CD4-positive, alpha-beta memory T cell (primary cell): ENCODE measurements at places on chromosomes 2 and 18. TPM values are rescaled to one million over a fixed set of nuclear protein-coding genes. Genes with fewer than 3 reads are reported as not detected.

Gene MALL
- total RNA-seq = not detected

Gene SATB2
- total RNA-seq = 0.06 TPM

Gene NCKAP1
- 6.3 TPM for total RNA-seq

Gene CPS1
- total RNA-seq = not detected

Gene UGT1A10
- not detected for total RNA-seq

Gene TIA1
- total RNA-seq = 208 TPM

Gene UNC80
- total RNA-seq = not detected
